ENCODE measurements at places on chromosomes 12 and 14. TPM values are rescaled to one million over a fixed set of nuclear protein-coding genes. Genes with fewer than 3 reads are reported as not detected.

- no peak for ATAC-seq
Measured at GRCh38 chr14:31021576-31021949, 3.9 kb upstream of the AP4S1 start.

ALDH1L2 gene
- 12.6 TPM for total RNA-seq

ABCD4 gene
- total RNA-seq: 50.9 TPM

- ATAC-seq: no peak
Measured at GRCh38 chr12:128994856-128995255, 141.6 kb downstream of the GLT1D1 start.

- ATAC-seq: no peak
Measured at GRCh38 chr12:113322343-113322742, 12.6 kb downstream of the SLC8B1 start.

GRCh38 chr12:53571295-53571694, 54.9 kb downstream of the ATF7 start:
- ATAC-seq: no peak

SELPLG gene
- total RNA-seq: 0.55 TPM

DNA sequence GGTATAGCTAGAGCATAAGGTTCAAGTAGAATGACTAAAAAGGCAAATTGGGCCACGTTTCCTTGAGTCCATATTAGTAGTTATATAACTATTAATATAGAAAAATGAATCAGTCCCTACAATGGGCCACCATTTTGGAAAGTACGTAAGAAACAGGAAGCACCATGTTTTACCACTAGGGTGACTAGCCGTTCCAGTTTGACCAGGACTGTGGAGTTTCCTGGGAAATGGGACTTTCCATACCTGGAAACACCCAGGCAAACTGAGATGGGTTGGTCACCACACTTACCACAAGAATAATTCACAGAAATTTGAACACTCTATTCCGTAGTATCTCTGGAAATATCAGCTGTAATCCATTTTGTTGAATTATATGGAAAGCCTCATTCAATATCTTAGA, 2.1 kb upstream of the MAGOHB start:
- ATAC-seq: no peak

GRCh38 chr14:97267509-97267908, 470.3 kb downstream of the VRK1 start:
- no peak for ATAC-seq

Data from motor neuron (in vitro differentiated cells).